K562 (cell line): ENCODE measurements at places on chromosomes 3 and 15. TPM values are rescaled to one million over a fixed set of nuclear protein-coding genes. Genes with fewer than 3 reads are reported as not detected.

ACTC1 gene
- 0.09 TPM in 1 of 2 replicates, not detected in the other for total RNA-seq

ROPN1 gene
- not detected in 2 replicates for total RNA-seq

SLC2A2 gene
- 0.18 TPM in 1 of 2 replicates, not detected in the other for total RNA-seq

LMOD3 gene
- total RNA-seq, result not detected in 2 replicates

MORC1 gene
- total RNA-seq, result 0.13 and 0.31 TPM in 2 replicates

RTP4 gene
- not detected in 2 replicates for total RNA-seq

SPESP1 gene
- not detected in 2 replicates for total RNA-seq

IMPG2 gene
- 0.09 and 0.13 TPM in 2 replicates for total RNA-seq

NR1I2 gene
- 0.18 TPM in 1 of 2 replicates, not detected in the other for total RNA-seq

NDUFB5 gene
- total RNA-seq, result 156 and 168 TPM in 2 replicates

TMC3 gene
- not detected in 2 replicates for total RNA-seq

KCNMB2 gene
- not detected in 2 replicates for total RNA-seq

GHRL gene
- 0.29 and 0.34 TPM in 2 replicates for total RNA-seq

CADM2 gene
- 0.92 and 0.95 TPM in 2 replicates for total RNA-seq

BDH1 gene
- total RNA-seq, result 0.11 and 0.27 TPM in 2 replicates

ITGB5 gene
- 17.3 and 23.4 TPM in 2 replicates for total RNA-seq

AGBL1 gene
- total RNA-seq, result not detected in 2 replicates

ARL13B gene
- 16.1 and 16.4 TPM in 2 replicates for total RNA-seq

DAZL gene
- total RNA-seq, result not detected in 2 replicates

AHSG gene
- total RNA-seq, result 0.69 and 1.2 TPM in 2 replicates

PLSCR5 gene
- total RNA-seq, result not detected in 2 replicates

RSL24D1 gene
- 175 TPM in 2 replicates for total RNA-seq

NEK10 gene
- not detected in 2 replicates for total RNA-seq

PLA2G4D gene
- 0.04 TPM in 1 of 2 replicates, not detected in the other for total RNA-seq

TTC14 gene
- 33.2 and 35.4 TPM in 2 replicates for total RNA-seq
